ENCODE measurements at places on chromosomes 11 and 22.

- peak; percentile 93 for DNase-seq
Measured at GRCh38 chr22:37892566-37893335, 13.3 kb upstream of the MICALL1 start.

DNA sequence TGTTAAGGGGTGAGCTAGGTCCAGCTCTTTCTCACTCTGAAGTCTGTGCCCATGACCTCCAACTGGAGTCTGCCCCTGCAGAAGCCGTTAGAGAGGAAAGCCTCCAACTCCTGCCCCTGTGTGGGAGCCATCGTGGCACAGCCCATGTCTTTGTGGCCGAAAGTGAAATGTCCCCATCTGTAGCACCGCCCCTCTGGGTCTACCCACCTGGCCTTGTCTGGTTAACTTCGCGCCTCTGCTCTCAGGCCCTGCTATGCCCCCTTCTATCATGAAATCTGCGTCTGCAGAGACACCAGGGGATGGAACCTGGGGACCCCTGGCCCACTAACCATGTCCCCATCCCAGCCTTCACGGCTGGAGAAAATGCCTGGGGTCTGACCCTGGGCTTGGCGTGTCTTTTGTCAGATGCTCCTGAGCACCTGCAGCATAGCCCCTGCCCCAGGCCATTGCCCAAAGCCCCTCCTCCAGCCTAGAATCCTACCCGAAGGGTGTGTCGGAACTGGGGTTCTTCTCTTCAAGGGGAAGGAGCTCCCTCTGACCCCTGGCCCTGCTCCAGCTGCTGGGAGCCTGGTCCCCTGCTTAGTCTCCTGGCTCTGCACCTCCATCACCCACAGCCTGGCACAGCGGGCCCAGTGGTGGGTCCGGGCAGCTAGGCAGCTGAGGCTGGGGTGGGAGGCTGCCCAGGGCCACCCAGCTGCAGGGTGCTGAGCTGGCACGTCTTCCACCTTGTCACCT is 35.8 kb upstream of the HMOX1 start:
- no peak for DNase-seq

DNA sequence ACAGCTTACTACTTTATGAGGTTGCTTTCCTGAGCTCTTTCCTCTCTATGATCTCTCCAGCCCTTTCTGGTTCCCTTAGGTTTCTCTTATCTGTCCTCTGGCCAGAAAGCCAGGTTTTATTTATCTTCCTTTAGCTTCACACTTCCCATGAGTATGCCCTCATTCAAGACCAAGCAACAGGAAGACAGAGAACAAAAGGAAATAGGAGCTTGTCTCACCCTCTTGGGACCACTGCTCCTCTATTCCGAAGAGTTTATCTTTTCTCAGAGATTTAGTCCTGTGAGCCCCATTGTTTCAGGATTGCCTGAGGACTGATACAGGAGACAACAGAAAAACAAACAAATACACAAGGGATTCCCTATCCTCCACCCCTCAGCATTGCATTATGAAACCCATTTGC is 62.4 kb upstream of the CCDC179 start:
- no peak for DNase-seq

DNA sequence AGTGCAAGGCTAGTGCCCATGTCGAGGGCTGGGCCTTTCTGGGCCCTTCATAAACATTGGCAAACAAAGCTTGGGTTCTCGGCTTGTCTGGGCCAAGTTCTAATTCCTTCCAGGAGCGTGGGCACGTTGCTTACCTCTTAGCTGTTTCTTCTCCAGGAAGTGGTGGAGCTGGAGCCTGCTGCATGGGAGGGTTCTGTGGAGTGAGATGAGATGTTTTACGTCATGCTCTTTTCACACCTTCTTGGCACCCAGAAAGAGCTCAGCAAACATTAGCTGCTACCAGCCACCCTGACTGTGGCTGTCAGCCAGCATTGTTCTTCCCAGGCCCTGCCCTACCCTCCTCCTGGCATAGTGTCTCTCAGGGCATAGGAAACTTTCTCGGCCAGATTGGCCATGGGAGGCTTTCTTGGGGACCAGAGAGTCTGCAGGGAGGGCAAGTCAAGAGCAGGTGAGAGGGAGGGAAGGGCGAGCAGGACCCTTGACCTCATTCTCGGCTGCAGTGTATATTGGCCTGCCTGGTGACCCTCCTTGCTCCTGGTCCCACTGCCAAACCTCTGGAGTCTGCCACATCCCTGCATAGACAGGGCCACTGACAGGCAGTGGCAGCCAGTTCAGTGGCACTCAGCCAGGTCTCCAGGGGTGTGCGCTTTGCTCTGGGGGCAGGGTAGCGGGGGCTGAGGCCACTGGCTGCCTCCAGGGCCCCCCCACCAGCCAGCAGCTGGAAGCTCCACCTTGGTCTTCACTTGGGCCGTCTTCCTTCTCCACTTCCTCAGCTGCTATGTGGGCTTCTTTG is 98.8 kb downstream of the BCR start:
- no peak for DNase-seq

DNA sequence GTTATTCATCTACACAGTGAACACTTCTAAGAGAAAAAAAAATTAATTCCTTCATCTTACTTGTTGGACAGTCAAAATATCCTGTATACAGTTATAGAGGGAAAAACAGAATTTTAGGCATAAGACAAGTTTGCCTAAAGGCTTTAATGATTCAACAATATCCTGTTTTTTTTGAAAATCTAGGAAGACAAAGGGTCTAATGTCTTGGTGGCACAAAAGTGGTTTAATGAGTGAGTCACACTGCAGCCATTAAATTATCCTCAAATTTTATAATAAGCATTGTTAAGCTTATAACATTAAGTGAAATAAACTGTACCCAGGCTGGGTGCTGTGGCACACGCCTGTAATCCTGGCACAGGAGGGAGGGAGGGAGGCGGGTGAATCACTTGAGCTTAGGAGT is 72.9 kb downstream of the GAB2 start:
- no peak for DNase-seq

- DNase-seq: no peak
Measured at GRCh38 chr11:69335007-69335780, 41.2 kb downstream of the MYEOV start.

- no peak for DNase-seq
Measured at GRCh38 chr11:28259177-28259843, 151.1 kb downstream of the METTL15 start.

GRCh38 chr11:131824771-131825170 is 454.4 kb downstream of the NTM start:
- no peak for DNase-seq

GRCh38 chr11:79417069-79417920 is 23.5 kb downstream of the TENM4 start:
- DNase-seq: no peak

DNA sequence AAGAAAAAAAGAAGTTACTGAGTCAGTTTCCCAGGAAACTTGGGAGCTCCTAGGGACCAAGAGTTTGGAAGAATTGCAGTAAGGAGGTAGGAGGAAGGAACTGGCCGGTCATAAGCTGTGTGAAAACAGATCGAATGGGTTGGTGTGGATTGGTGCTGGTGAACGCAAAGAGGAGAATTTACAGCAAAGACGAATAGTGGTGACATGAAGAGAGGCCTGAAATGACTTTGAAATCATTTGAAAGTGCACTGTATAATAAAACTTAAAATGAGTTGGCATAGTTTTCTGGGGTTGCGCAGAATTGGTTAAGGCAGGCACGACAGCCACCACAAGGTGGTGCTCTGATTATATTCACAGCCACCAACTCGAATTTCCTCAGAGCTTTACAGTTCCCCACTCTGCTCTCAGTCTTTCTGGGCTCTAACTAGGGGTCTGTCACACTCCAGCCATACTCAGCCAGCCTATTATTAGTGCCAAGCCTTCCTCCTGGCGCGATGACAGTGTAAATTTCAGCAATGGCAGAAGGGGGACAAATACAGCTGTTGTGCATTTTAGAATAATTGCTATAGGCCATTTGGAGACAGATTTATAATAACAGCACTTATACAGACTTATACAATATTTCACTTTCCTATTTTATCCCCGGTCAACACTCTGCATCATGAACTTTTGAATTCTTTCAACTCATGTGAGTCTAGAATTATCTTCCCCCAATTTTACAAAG is 8.3 kb upstream of the HTR3B start:
- DNase-seq: no peak

- peak; percentile 52 for DNase-seq
Measured at GRCh38 chr11:8807544-8808225, 103.3 kb upstream of the AKIP1 start.

DNA sequence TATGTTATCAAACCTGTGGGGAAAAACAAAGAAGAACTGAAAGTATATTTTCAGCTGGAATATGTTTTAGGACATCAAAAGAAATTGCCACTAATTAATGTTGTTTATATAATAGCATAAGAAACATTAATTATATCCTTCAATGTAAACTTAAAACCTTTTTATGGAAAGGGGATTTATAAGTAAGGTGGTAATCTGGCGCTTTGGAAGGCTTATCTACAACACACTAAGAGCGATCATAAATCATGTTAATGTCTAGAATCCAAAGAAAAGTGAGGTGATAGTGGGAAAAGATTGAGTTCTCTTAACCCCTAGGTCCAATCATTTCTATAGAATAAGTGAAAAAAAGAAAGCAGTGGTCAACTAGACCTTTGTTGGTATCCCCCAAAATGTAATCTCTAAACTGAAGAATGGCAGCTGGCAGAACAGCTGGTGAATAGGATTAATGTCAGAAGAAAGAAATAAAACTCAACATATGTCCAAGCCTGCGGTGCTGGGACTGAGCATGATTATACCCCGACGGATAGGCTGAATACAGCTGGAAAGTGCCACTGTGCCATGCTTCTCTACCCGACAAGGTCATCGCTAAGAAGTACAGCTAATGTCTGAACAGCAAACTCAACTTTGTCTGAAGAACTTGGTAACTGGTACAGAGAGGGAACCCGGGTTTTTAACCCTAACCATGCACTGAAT is 64.0 kb downstream of the SOX6 start:
- DNase-seq: no peak

GRCh38 chr11:65781152-65781961 is 581 bp upstream of the AP5B1 start:
- DNase-seq: peak; percentile 40

- no peak for DNase-seq
Measured at GRCh38 chr11:83612891-83613766, 327.0 kb upstream of the CCDC90B start.

- DNase-seq: no peak
Measured at GRCh38 chr11:122850076-122850631, 11.9 kb downstream of the CRTAM start.

- DNase-seq: no peak
Measured at GRCh38 chr11:80462211-80462610, 1021.4 kb upstream of the TENM4 start.

DNA sequence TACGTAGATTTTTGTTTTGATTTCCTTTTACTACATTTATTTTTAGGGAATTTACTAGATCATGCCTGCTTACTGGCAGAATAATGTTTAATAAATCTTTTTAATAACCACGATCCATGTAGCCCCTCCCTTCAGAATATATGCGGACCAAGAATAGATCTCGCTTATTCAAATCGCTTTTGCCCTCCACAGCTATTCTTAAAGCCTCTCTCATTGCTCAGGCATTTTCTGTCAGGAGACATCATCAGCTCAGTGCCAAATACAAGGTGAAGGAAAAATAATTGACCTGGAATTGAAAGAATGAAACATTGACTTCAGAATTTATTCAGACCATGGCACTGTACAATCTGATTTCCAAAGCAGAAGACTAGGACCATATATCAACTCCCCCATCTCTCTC is 10.0 kb upstream of the JAML start:
- no peak for DNase-seq

DNA sequence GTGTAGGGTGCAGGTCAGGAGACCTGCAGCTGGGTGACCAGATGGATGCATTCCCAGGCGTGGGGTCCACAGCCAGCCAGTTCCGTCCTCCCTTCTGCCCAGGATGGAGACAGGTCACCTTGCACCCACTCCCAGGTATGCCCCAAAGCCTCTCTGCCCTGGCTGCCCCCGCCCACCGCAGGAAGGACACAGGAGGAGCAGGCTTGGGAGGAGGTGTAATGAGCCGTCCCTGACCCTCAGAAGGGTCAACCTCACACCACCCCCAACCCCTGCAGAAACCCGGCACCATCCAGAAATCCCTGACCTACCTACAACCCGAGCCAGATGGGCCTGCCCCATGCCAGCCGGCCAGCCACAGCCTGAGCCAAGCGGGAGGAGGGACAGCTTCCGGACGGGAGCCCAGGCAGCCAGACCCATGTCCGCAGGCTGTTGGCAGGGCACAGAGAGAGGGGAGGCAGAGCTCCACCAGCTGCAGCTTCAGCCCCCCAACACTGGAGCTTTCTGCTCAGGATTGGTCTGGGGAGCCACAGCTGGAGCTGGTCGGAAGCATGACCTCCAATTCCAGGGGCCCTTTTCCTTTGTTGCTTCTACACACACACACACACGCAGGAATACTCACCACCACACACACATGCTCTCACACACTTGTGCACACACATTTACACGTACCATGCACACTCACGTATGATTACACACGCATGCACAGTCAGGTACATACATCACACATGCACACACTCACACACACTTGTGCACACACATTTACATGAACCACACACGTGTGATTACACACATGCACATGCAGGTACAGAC is 5.3 kb downstream of the IFITM10 start:
- no peak for DNase-seq

GRCh38 chr11:72683782-72684200 is 9.6 kb upstream of the PDE2A start:
- peak; percentile 95 for DNase-seq

DNA sequence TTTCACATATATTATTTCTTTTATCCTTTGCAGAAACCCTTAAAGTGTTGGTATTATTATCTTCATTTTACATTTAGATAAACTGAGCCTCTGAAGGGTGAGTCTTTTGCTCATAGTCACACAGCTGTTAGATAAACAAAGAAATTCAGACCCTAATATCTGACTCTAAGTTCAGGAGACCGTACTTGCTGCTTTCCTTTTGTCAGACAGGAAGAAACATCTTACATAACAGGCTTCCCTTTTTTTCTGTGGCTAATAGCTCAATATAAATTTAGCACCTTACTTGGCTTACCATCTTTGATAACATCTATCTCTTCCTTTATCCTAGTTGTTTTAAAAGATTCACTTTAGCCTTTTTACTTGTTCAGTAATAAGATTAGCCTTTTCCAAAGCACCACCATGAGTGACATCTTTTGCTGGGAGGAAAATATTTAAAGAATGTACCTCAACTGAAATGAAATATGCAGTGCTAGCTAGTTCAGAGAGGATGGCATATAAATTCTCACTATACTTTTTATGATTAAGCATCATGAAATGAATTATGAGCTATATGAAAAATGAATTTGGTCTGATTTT is 128.6 kb downstream of the WNT11 start:
- DNase-seq: no peak

GRCh38 chr11:126476977-126477376 is 121.5 kb downstream of the ST3GAL4 start:
- DNase-seq: no peak

GRCh38 chr22:48887394-48888332 is 940.0 kb downstream of the BRD1 start:
- no peak for DNase-seq

DNA sequence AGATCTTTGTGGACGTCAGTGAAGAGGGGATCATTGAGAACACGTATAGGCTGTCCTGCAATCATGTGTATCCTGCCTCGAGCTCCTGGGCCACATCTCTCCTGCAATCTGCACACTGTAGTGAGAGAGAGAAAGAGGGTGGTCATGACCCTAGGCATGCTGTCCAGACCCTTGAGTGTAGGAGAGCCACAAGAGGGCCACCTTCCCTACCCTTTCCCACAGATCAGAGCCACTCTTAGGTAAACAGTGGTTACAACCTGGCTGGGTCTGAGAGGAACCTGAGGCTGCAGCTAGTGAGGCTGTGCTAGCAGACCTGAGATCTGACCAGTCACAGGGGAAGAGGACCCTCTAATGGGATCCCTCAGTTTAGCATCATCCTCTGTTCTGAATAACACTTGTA is 3.9 kb upstream of the IL18BP start:
- no peak for DNase-seq

GRCh38 chr22:27952091-27952490 is 33.0 kb upstream of the PITPNB start:
- no peak for DNase-seq
